DND-41 (cell line): ENCODE measurements at places on chromosomes 2 and 18.

GRCh38 chr2:156042895-156043294 lies 289.6 kb downstream of the NR4A2 start:
- no peak overlapping the region for H3K27ac ChIP-seq
- H3K4me1 ChIP-seq = no peaks in the 10 kb centered on the region

GRCh38 chr2:197237291-197238042 lies 73.1 kb downstream of the ANKRD44 start:
- H3K4me3 ChIP-seq = no peak overlapping the region
- H3K27me3 ChIP-seq = no peaks in the 10 kb centered on the region
- no peak overlapping the region for H3K27ac ChIP-seq

DNA sequence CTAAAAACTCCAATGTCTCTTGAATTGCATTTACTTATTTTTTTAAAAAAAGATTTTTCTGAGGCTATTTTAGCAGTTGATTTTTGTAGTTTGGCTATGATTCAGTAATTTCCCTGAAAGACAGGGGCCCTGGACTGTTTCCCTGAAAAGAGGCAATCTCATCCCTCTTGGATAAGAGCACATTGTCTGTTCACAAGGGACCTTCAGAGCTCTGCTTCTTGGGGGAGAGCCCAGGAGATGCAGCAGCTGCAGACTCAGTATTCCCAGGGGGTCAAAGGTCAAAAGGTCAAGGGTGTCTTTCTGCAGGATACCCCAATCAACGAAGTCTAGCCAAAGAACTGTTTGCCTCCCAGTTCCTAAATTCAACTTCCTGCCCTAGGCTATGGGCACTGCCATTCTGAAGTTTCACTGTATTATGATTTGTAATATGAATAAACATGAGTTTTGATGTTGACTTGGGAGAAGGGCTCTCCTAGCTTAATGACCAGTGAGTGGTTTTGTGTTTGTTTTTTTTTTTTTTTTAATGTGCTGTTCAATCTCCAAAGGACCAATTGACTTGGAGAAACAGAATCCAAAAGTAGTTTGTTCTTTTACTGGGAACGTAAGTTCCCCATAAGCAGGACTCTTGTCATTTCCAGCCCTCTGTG lies 157.0 kb upstream of the SERPINE2 start:
- no peaks in the 10 kb centered on the region for H3K4me1 ChIP-seq
- H3K4me3 ChIP-seq = no peak overlapping the region
- H3K27me3 ChIP-seq = peaks cover 6% of the 10 kb centered on the region
- H3K27ac ChIP-seq = no peak overlapping the region
- no peaks in the 10 kb centered on the region for H3K36me3 ChIP-seq
- no peak for DNase-seq

DNA sequence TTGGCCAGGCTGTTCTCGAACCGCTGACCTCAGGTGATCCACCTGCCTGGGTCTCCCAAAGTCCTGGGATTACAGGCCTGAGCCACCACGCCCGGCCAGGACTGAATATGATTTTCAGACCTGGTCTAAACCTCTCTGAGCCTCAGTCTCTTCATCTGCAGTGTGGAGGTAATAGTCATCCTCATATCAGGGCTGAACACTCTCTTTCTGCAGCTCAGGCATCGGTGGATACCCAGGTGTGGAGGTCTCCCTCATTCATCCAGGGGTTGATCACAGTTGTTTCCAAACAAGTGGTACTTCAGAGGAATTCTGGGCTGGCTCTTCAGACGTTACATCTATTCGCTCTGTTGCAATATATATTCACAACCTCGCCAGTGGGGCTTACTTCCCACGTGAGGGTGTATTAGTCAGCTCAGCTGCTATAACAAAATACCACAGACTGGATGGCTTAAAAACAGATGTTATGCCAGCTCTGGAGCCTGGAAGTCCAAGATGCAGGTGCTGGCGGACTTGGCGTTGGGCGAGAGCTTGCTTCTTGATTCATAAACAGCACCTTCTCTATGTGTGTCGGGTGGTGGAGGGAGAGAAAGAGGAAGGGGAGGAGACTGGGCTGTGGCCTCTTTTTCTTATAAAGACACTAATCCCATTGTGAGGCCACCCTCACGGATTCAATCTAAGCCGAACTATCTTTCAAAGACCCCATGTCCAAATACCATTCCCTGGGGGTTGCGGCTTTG lies 2.9 kb upstream of the MBP start:
- DNase-seq = peak; percentile 34
- H3K4me1 ChIP-seq = peaks cover 86% of the 10 kb centered on the region
- no peaks in the 10 kb centered on the region for H3K27me3 ChIP-seq
- H3K27ac ChIP-seq = peak overlapping the region; percentile 93

DNA sequence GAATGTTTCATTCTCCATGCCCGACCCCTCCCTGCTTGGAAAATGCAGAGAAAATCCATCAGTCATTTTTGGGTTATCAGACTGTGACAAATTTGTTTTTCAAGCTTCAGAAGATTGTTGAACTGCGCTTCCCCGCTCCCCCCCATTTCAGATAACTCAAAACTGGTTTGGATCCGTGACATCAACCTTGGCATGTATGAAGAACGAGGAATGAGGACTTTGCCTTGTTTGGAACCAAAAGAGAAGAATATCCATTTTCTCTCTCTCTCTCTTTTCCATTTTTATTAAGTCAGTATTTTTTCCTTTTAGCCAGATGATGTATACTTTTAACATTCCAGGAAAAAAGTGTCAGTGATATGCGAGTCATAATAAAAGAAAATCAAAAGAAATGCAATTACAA lies 171.6 kb downstream of the BCL2 start:
- H3K4me1 ChIP-seq = peaks cover 24% of the 10 kb centered on the region
- no peak overlapping the region for H3K4me3 ChIP-seq
- no peak overlapping the region for H3K27ac ChIP-seq

- H3K4me3 ChIP-seq = no peak overlapping the region
- DNase-seq = no peak
- H3K4me1 ChIP-seq = no peaks in the 10 kb centered on the region
- no peaks in the 10 kb centered on the region for H3K36me3 ChIP-seq
These were observed 183.9 kb upstream of the ETAA1 start for GRCh38 chr2:67213270-67213670.

DNA sequence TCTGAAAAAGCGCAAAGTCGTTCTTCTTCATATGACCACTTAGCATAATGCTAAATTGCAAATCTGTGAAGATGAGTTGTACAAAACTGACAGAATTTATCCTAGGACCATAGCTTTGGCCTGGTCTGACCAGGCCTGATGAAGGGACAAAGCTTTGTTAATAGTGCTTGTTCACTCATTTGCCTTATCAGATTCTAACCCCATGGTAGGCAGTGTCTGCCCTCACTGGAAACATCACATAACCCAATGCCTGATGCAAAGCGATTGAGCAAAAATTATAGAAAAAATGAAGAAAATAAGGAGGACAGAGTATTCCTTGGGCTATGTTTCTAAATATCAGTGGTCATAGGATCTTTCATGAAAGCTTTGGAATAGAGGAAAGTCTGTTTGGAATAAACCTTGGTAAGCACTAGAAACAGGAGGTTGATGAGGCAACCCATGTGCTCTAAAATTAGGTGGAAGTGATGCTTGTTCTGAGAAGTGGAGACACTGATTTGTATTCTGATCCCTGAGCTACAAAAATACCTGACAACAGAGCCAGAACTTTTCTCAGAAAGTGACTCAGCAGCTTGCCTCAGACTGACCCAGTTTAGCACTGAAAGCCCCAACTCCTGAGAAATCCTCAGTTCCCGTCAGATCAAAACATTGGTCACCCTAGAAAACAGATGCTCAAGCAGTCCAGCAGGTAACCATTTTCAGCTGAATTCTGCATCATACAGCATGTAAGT lies 131.4 kb upstream of the MAPRE2 start:
- no peaks in the 10 kb centered on the region for H3K27me3 ChIP-seq
- no peak for DNase-seq
- H3K27ac ChIP-seq = no peak overlapping the region
- H3K36me3 ChIP-seq = no peaks in the 10 kb centered on the region
- no peak overlapping the region for H3K4me3 ChIP-seq
- H3K4me1 ChIP-seq = no peaks in the 10 kb centered on the region

DNA sequence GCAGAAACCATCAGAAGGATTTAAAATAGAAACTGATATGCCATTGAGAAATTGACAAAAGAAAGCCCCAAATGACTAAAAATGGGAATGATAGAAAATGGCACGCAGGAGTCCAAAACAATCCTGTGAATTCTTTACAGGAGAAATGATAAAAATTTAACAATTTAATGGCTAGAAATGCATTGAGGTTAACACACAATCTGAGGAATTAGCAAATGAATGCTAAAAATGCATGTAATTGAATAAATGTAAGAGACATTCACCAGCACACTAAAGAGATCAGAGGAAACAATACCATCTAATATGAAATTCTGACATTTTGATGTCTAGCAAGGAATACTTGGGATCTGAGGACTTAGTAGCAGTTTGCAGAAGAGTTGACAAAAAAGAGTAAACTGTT lies 37.0 kb downstream of the MARCHF4 start:
- no peak overlapping the region for H3K4me3 ChIP-seq
- H3K4me1 ChIP-seq = no peaks in the 10 kb centered on the region
- H3K36me3 ChIP-seq = no peaks in the 10 kb centered on the region

- H3K4me1 ChIP-seq = peaks cover 49% of the 10 kb centered on the region
- peak; percentile 58 for DNase-seq
- H3K27ac ChIP-seq = peak overlapping the region; percentile 97
These were observed 2.1 kb downstream of the PCBP1 start for GRCh38 chr2:70089220-70089982.

- H3K27ac ChIP-seq = no peak overlapping the region
- no peaks in the 10 kb centered on the region for H3K27me3 ChIP-seq
- H3K4me3 ChIP-seq = no peak overlapping the region
These were observed 3.7 kb downstream of the PLEK start for GRCh38 chr2:68368654-68369336.

DNA sequence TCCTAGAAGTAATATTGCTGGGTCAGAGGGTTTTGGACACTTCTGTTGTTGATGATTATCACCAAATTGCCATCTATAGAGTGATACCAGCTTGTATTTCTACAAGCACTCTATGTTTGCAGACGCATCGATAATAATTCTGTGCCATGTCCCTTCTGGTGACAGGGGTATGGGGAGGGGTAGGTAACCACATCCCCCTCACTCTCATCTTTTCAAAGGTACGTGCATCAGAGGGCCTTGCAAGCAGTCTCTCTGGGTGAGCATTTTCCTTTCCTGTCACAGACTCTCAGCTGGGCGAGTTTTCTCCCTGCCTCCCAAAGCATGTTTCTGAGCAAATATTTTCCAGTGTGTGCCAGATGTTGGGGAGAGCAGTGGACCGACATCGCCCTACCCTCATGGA lies 98.0 kb downstream of the SMAD7 start:
- H3K27ac ChIP-seq = no peak overlapping the region
- H3K27me3 ChIP-seq = no peaks in the 10 kb centered on the region
- H3K4me1 ChIP-seq = no peaks in the 10 kb centered on the region
- DNase-seq = no peak
- H3K36me3 ChIP-seq = no peaks in the 10 kb centered on the region

GRCh38 chr2:99489761-99490622 lies at the start of gene REV1:
REV1 (minus strand) TSS chr2:99490017; CDS start chr2:99464975, 25,042 bp downstream.
- no peaks in the 10 kb centered on the region; the same call in 1 of the 2 replicates for H3K36me3 ChIP-seq
- H3K27ac ChIP-seq = peak within 1 kb of the TSS; percentile 70
- H3K27me3 ChIP-seq = peaks cover 13% of the 10 kb centered on the region
- H3K4me1 ChIP-seq = peaks cover 43% of the 10 kb centered on the region
- peak within 1 kb of the TSS; percentile 86 for H3K4me3 ChIP-seq

- no peak for DNase-seq
- no peaks in the 10 kb centered on the region for H3K36me3 ChIP-seq
- no peak overlapping the region for H3K27ac ChIP-seq
- no peak overlapping the region for H3K4me3 ChIP-seq
- no peaks in the 10 kb centered on the region for H3K27me3 ChIP-seq
- H3K4me1 ChIP-seq = no peaks in the 10 kb centered on the region
These were observed 303.7 kb downstream of the PTGR3 start for GRCh38 chr18:74905247-74905646.

DNA sequence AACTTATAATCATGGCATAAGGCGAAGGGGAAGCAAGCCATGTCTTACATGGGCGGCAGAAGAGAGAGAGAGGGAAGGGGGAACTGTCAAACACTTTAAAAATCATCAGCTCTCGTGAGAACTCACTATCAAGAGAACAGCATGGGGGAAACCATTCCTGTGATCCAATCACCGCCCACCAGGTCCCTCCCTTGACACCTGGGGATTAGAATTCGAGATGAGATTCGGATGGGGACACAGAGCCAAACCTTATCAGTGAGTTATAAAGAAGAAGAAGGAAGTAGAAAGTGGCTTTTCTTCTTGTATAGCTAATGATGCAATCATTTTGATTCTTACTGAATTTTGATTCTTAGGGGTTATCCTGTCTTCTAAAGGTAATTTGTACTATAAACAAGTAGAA lies 51.4 kb downstream of the SMCHD1 start:
- no peaks in the 10 kb centered on the region for H3K27me3 ChIP-seq
- H3K4me3 ChIP-seq = no peak overlapping the region
- peaks cover 93% of the 10 kb centered on the region for H3K36me3 ChIP-seq
- no peak for DNase-seq
- H3K27ac ChIP-seq = no peak overlapping the region
